NB4 (cell line): ENCODE measurements at places on chromosomes 7 and 10.

GRCh38 chr7:147485660-147486210, 1104.8 kb upstream of the C7orf33 start:
- DNase-seq: no peak

DNA sequence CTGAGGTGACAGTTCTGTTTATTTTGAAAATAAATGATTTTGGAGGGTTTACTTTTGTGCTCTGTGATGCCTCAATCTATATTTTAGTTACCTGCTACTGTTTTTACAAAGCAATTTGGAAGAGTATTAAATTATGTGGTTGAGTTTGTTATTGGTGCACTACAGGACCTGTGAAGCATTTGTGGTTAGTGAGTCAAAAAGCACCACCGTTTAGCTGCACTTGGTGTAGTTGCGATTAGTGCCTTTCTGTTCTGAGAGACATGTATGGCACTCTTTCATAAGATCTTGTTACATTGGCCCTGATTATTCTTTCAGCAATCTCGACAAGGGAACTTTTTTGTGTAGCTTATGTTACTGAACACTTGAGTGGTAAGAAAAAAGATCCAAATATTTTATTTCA, 132.2 kb downstream of the BBS9 start:
- DNase-seq: peak; percentile 8

GRCh38 chr7:83629117-83629880, 19.6 kb downstream of the SEMA3E start:
- DNase-seq: no peak

DNA sequence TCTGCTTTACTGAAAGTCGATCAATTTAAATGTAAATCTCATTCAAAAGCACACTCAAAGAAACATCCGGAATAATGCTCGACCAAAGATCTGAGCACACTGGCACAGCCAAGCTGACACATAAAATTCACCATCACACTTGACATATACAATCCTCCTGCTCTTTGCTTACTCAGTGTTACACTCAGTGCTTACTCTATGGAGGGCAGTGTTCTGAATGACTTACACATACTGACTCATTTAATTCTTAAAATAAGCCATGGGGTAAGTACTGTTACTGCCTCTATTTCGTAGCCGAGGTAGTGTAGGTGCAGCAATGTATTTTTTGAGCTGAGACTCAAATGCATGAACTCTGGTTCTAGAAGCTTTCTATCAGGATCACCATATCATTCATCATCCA, 421.5 kb upstream of the LRRN3 start:
- no peak for DNase-seq

DNA sequence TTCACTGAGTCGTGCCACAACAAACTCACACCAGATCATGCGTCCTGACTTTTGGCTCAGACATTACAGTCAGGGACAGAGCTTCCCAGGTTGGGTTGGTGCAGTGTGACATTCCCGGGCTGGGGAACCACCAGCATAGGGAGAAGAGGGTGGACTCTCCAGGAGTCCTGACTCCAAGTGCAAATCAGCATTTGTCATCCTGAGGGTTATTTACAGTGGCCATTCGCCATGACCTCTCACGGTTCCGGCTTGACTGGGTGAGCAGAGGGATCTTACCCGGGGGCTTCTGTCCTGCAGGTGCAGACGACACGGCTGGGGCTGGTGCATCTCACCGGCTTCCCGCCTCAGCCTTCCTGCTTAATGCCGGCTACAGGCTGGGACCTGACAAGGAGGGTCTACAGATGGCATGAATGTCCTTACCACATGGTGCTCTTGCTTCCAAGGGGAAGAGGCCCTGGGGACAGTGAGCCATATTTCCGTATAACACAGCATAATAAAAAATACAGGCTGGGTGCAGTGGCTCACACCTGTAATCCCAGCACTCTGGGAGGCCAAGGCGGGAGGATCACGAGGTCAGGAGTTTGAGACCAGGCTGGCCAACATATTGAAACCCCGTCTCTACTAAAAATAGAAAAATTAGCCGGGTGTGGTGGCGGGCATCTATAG, 12.5 kb upstream of the INTS1 start:
- DNase-seq: no peak

DNA sequence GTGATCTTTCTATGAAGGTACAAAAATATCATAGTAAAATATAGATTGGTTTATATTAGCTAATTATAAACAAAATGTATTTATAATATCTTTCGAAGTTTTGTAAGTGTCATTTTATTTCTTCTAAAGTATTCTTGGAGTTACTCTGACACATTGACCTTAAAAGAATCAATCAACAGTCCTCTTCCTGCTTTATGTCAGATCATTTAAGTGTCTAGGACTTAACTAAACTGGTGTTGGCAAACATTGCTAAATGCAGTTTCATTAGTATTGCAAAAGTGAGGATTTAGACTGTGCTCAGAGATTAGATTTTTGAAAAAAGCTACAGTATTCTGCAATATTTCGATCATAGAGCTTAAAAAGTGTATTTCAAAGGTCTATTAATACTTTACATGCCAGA, 10.3 kb downstream of the GLCCI1 start:
- DNase-seq: peak; percentile 45

DNA sequence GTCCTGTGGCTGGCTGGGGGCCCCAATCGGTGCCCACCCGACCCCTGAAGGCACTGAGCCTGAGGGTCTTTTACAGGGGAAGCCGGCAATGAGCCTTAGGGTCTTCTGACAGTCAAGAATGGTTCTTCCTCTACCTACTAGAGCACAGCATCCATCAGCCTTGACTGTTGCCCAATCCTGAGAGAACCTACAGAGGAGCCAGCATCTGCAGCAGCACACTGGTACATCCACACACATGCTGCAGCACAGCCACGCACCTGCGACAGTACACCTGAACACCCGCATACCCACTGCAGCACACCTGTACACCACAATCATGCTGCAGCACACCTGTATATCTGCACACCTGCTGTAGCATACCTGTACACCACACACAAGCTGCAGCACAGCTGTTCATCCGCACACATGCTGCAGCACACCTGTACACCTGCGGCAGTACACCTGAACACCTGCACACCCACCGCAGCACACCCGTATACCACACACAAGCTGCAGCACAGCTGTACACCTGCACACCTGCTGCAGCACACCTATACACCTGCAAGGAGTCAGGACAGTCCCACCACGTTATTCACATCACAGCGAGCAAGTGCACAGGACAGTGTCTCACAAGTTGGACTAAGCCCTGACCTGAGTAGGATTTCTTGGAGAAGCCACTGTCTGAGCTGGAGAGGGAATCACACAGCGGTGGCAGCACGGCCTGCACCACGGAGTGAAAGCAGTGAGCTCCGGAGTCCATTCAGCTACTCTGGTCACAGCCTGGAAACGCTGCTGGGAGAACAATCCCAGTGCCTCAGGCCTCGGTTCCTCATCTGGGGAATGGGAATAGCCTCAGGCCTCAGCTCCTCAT, 56.4 kb downstream of the VIPR2 start:
- DNase-seq: no peak

DNA sequence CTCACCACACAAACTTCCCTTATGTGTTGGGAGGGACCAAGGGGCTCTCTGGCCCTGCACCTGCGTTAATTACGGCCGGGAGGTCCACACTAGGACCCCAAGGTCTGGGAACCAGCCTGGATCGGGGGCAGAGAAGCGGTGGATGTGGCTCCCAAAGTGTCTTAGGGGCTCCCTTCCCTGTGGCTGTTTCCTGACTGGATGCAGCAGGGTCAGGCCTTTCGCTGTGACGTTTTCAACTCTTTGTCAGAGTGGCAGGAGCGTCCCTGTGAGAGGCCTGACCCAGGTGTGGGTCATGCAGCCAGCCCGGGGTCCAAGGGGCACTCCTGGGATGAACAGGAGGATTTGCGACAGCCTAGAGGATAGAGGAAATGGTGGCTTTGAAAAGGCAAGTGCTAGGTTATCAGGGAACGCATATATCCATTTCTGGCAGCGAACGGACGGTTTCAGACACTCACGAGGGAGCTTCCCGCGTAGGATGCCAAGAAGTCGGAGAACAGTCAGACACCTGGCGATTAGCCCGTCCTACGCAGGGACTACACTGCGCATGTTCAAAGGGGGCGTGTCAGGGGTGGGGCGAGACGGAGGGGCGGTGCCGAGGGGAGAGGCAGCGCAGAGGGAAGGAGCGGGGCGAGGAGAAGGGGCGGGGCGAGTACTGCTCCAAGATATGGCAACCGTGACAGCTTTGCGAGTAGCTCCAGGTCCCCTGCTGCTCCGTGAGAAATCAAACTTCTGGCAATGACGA, 46.2 kb upstream of the ZNF716 start:
- peak; percentile 0 for DNase-seq

GRCh38 chr10:85599081-85599480, 767.5 kb downstream of the GRID1 start:
- DNase-seq: no peak

DNA sequence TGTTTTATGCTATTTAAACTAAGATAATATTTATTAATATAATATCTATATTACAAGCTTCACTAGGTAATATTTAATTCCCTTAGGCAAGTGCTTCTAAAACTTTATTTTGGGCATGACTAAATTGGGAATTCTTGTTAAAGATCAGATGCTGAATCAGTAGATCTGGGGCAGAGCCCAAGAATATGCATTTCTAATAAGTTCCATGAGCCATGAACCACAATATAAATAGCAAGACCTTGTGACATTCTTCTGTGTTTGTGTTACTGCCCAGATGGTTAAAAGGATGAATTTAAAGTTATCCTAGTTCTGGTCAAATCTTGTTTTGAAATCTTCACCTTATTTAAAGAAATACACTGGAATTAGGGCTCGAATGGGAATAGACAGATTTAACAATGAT, 258.4 kb upstream of the CACNA2D1 start:
- DNase-seq: no peak

DNA sequence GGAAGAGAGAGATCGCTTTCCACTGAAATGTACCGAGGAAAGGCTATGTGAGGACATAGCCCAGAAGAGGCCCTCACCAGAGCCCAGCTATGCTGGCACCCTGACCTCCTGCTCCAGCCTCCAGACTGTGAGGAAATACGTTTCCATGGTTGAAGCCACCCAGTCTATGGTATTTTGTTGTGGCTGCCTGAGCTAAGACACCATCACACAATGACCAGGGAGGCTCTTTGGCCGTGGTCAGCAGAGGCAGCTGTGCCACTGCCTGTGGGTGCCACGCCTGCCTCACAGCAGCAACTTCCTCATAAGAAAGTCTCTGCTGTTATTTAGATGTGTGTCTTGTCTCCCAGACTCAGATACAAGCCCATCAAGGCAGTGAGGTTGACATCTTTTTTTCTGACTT, 182.7 kb upstream of the PLXNA4 start:
- DNase-seq: peak; percentile 36

GRCh38 chr7:45957721-45958120, 36.6 kb upstream of the IGFBP3 start:
- no peak for DNase-seq

DNA sequence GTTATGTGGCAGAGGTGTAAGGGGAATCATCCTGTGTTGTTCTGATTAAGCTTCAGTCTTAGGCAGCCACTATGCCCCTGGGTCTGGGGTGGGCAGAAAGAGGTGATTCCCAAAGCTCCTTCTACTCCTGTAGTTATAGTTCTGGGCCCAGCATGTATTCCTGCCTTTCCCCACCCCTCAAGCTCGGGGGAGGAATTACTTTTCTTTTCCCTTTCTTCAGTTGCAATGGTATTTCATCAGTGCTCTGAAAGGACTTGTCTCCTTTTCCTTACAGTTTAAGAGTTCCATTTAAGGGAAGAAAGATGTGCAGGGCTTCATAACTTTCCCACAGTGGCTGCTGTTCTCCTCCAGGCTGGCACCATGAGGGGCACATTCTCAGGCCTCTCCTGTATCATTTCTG, 94.2 kb downstream of the MTPAP start:
- DNase-seq: no peak

DNA sequence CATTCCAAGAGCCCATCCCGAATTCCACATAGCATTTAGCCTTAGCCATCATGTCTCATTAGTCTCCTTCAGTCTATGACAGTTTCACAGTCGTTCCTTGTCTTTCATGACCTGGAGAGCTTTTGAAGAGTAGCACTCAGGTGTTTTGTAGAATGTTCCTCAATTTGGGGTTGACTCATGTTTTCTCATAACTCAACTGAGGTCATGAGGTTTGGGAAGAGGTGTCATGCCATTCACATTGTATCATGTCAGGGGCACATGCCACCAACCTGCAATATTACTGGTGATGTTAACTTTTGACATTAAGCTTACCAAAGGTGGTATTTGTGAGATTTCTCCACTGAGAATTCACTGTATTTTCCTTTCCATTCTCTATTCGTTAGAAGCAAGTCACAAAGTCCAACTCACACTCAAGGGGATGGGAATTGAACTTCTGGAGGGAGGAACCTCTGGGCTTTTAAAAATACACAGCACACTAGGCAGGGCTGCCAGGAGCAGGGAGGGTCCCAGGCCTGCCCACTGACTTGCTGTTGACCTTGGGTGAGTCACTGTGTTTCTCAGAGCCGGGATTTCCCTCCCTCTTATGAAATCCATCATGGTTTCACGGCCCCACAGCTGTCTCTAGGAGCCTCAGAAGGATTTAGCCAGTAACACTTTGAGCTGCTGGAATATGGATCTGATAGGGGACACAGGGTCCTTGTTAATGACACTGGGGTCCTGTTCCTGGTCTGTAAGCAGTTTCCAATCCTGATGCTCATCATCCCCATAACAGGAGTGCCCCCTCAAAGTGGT, 74.4 kb upstream of the TCF7L2 start:
- peak; percentile 40 for DNase-seq

GRCh38 chr7:119959811-119960210, 313.2 kb upstream of the KCND2 start:
- DNase-seq: no peak

DNA sequence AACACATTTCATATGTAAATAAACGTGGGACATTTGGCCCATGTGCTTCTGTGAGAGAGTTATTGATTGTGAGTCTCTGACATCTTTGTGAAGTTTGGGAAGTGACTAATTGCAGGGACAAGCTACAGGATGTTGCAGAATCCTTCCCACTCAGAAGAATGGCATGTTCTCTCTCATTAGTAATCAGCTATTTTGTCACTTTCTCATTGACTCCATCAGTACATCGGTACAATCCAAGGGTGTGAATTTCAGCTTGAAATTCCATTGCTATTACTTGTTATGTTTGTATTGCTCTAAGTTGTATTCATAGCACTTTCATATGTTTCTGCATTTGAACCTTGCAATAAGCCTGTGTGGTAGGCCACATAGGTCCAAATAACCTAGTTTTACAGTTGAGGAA, 100.0 kb upstream of the KCNMA1 start:
- no peak for DNase-seq

GRCh38 chr7:51233374-51233773, 83.2 kb downstream of the COBL start:
- DNase-seq: no peak

GRCh38 chr10:76251841-76252671, 820.6 kb downstream of the LRMDA start:
- DNase-seq: no peak
